ENCODE measurements at places on chromosomes 4 and X.
A peak's percentile ranks its signal among the peaks of the same experiment; 100 is the strongest.

DNA sequence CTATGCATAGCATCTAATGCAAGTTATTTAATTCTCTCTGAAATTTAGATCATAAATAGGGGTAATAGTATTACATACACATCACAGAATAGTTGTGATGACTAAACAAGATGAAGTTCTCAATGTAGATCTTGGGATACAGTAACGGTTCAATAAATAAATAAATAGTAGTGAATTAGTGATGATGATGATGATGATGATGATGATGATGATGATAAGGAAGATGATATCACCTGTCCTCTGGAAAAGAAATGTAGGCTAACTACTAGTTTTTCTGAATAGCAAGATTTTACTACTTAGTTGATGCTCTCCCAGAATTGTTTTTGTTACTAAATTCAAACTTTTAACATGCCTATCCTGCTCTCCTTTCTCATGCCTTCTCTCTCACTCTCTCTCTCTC is 30.3 kb downstream of the SH3BGRL start:
- DNase-seq = no peak

DNA sequence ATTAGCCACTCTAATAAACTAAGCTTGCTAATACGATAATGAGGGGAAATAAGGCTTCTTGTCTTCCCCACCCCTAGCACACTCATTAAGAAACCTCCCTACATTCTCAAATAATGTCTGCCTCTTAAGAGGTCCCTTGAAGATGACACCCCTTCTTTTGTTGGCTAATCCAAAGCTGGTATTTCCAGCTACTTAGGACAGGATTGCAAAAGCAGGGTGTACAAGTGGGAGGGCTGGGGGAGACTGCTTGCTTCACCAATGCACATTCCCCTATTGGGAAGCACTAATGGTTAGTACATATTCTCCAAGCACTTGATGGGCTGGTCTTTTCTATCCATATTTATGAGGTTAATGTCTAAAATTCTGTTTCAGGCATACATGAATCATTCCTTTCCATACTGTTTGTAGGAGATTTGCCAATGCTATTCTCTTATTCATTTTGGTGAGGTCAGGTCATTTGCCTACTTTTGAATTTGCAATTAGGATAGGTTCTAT is 16.8 kb upstream of the TIMM8A start:
- DNase-seq = no peak

DNA sequence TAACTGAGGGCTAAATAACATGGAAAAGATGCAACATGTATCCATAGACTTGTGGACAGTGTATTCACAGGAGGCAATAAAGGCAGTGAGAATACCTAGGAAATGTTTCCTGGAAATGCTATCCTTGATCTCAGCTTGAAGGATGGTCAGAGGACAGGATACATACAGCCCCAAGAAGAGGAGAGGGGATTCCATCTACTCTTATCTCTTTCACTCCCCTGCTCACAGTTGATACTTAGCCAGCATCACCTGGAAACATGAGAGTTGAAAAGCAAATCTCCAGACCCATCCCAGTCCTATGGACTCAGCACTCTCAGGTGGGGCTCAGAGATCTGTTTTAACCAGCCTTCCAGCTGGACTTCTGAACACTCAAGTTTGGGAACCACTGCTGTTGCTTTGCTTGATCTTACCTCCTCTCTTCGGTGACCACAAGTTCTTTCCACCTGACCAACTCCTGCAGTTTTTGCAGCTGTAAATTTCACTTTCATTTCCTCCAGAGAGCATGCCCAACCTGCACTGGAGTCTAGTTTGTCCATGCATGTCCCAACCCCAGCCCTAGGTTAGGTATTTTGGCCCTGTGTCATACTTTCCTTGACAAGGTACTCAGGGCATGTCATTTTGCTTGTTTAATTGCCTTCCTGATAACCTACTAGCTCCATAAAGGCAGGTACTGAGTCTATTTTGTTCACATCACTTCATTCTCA is 10.4 kb downstream of the RELL1 start:
- no peak for DNase-seq

- no peak for DNase-seq
Observed at GRCh38 chr4:150067859-150068258, 10.4 kb upstream of the DCLK2 start.

DNA sequence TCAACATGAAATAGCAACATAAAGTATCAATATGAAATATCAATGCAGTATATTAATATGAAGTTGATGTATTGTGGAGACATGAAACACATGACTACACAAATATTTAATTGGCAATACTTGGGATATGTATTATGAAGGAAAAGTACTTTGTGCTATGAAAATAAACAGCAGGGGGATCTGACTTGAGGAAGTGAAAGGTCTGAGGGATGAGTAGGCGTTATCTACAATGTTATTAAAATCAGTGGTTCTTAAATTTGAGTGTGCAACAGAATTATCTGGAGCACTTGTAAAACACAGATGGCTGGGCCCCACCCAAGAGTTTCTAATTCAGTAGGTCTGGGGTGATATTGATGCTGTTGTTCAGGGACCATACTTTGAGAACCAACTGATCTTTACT is 27.4 kb upstream of the ARX start:
- DNase-seq = no peak

DNA sequence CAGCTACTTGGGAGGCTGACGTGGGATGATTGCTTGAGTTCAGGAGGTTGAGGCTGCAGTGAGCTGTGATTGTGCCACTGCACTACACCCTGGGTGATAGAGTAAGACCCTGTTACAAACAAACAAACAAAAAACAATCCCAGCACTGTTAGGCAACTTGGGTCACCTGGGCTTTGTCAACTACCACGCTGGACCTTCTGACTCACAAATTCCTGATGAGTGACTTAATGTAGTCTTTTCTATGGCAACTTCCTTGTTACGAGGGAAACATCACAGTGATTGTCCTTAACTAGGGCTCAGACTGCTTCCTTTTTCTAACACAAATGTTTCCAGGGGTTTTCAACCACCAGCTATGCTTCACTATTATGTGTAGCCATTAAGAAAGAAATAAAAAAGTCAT is 128.8 kb upstream of the GPC4 start:
- DNase-seq = peak; percentile 23

DNA sequence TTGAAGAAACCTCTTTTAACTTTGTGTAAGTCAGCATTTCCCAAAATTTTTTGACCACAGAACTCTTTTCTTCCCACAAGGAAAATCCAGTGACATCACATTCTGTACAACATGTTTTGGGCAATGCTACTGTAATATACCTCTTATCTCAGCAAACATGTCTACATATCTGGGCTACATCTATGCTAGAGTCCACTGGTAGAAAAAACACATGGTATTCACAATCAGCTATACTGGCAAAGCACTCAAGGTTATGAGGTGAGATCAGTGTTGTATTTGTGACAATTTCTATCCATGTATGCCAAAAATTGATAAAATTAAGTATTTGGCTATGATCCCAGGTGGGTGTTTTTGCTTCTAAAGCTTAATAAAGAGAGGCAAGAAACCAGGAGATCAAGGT is 98.0 kb downstream of the ATP11C start:
- DNase-seq = no peak

- DNase-seq = no peak
Observed at GRCh38 chr4:183430317-183430993, 14.0 kb upstream of the CDKN2AIP start.

DNA sequence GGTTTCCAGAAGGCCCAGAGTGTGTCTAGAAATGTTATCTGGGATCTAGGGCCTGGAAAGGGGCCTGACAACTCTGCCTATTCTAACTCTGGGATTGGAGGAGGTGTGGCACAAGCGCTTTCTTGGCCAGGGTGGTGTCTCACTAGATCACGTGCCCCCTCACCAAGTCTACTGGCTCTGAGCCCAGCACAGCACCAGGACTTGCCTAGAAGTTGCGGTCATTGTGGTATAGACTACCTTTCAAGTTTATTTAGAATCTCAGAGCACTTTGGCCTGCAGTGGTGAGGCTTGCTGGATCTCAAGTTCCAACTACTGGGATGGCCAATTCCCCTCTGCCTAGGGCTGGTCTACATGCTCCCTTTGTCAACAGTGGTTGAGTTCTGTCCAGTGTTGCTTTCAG is 223.3 kb upstream of the MAGEB2 start:
- no peak for DNase-seq

DNA sequence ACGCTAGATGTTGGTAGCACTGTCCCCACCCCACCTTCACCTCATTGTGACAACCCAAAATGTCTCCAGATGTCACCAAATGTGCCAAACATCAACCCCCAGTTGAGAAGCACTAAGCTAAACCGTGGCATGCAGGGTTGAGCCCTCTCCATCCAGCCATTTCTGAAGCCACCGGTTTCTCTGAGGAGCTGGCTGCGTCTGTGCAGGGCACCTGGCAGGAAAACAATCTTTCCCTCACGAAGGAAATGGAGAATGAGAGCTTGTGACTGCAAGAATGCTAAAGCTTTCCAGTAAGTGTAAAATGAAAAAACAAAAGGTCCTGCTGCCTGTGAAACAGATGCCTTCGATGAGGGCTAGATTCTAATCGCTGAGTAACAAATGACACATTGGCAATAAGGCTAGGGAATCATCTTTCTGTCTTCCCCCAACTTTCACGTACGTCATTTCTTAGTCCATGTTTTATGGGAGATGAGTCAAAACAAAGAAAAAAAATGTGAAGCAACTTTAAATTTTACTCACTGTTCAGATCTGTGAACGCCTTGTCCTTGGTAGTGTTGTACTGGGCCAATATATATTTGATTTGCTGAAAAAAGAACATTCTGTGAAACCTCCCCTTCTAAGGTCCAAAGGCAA is 59.9 kb downstream of the PROM1 start:
- peak; percentile 60 for DNase-seq
